ENCODE measurements at places on chromosomes 13 and 19. TPM values are rescaled to one million over a fixed set of nuclear protein-coding genes. Genes with fewer than 3 reads are reported as not detected.
A peak's percentile ranks its signal among the peaks of the same experiment; 100 is the strongest.

CD22 gene
- total RNA-seq = 44.5 TPM

TLE6 gene
- 4.5 TPM for total RNA-seq

ZBTB32 gene
- 147 TPM for total RNA-seq

IGSF23 gene
- total RNA-seq = not detected

GPR12 gene
- total RNA-seq = not detected

DNA sequence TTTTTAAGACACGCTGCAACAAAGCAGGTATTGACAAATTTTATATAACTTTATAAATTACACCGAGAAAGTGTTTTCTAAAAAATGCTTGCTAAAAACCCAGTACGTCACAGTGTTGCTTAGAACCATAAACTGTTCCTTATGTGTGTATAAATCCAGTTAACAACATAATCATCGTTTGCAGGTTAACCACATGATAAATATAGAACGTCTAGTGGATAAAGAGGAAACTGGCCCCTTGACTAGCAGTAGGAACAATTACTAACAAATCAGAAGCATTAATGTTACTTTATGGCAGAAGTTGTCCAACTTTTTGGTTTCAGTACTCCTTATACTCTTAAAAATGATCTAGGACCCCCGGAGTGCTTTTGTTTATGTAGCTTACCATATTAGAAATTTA is 1.2 kb downstream of the BRCA2 start:
- H3K36me3 ChIP-seq = peaks cover 10% of the 10 kb centered on the region
- H3K4me3 ChIP-seq = peak overlapping the region; percentile 95
- H3K4me1 ChIP-seq = peaks cover 20% of the 10 kb centered on the region
- H3K27me3 ChIP-seq = no peaks in the 10 kb centered on the region

DNA sequence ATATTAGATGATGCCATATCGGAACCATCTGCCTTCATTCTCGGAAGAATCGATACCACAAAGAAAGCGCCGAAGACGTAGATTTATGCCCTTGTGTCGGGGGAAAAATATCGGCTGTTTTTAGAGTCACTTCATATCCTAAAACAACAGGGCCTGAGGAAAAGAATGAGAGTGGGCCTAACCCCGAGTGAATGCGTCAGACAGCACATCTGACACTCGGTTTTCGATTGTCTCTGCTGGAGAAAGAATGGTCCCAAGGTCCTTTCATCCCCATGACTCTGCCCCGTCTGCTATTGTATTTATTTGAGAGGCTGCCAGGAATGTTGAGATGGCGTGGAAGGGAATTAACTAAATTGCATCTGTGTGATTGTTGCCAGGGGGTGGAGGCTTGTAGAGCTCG is 46.1 kb downstream of the CHST8 start:
- DNase-seq = no peak
- no peaks in the 10 kb centered on the region for H3K36me3 ChIP-seq
- no peak overlapping the region for H3K4me3 ChIP-seq
- H3K27me3 ChIP-seq = peaks cover 7% of the 10 kb centered on the region
- no peak overlapping the region for H3K27ac ChIP-seq

DNA sequence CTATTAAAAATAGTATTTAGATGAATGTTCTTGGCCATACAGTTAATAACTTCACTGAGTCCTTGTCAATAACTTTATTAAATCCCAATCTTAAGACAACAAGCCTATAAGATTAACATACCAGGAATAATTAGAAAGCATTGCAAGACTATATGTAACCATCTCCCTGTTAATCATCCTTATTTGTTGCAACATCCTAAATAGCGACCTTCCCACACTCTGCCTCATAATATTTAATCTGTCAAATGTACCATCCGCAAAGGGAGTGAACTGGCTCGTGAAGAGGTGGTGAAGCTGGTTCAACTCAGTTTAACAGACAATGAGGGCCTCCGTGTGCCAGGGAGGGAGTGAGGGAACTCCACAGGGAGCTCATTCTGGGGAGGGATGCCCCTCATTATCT is 33.9 kb downstream of the KL start:
- no peaks in the 10 kb centered on the region for H3K4me1 ChIP-seq
- no peak for DNase-seq
- H3K36me3 ChIP-seq = no peaks in the 10 kb centered on the region

- H3K4me1 ChIP-seq = peaks cover 5% of the 10 kb centered on the region
- H3K4me3 ChIP-seq = no peak overlapping the region
- DNase-seq = no peak
- no peaks in the 10 kb centered on the region for H3K27me3 ChIP-seq
- H3K36me3 ChIP-seq = peaks cover 4% of the 10 kb centered on the region
Observed at GRCh38 chr13:48631441-48631840, 22.3 kb upstream of the CYSLTR2 start.

DNA sequence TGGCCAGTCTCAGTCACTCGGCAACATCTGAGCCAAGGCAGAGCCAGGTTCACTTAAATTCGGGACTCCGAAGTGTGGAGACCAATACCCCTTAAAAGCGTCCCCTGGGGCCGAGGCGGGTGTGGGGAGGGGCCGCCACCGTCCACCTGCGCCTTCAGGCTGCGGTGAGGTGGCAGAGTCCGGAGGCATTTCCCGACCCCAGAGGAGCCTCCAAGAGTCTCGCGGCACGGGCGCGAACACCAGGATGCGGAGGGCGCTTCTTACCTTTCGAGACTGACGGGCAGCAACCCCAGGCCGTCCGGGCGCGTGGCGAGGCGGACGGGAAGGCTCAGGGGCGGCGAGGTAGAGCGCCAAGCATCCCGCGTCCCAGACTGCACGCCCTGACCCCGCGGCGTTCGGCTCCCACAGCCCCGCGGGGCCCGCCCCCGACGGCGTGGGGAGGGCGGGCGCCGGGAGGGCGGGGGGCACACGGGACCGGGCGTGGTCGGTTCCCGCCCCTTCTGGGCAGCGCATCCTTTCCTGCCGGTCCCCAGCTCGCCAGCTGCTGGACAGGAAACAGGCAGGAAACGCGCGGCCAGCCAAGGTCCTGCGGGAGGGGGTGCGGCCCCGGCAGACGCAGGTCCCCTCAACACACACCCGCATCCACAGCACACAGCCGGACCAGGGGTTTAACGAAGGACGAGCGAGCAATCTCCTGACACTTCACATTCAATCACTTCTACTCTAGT is at the start of gene THSD1:
THSD1 (minus strand) TSS at position 406 of the 728 bp plus-strand sequence. CDS start 3,572 bp downstream, outside the sequence.
- peaks cover 16% of the 10 kb centered on the region for H3K4me1 ChIP-seq
- H3K27me3 ChIP-seq = peaks cover 23% of the 10 kb centered on the region
- peak within 1 kb of the TSS; percentile 80 for H3K4me3 ChIP-seq
- peak; percentile 24 for DNase-seq

DNA sequence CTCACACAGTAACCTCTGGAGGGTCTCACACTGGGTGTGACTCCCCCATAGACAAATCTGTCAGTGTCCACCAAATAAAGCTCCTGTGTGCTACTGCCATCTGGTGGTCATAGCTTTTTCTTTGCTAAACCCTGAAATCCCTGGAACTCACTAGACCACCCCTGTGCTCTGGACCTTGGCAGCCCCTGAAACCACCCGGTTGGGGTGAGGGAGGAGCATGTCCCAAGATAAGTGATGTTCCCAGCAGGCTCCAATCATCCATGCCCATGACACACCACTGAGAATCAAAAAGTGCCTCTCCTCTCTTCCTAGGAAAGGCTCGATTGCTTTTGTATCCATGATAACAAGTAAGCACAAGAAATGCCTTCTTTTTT is 6.5 kb upstream of the HSD17B14 start:
- H3K27ac ChIP-seq = no peak overlapping the region
- peak; percentile 56 for DNase-seq
- no peaks in the 10 kb centered on the region for H3K27me3 ChIP-seq
- H3K36me3 ChIP-seq = no peaks in the 10 kb centered on the region
- H3K4me1 ChIP-seq = no peaks in the 10 kb centered on the region
- H3K4me3 ChIP-seq = no peak overlapping the region

DNA sequence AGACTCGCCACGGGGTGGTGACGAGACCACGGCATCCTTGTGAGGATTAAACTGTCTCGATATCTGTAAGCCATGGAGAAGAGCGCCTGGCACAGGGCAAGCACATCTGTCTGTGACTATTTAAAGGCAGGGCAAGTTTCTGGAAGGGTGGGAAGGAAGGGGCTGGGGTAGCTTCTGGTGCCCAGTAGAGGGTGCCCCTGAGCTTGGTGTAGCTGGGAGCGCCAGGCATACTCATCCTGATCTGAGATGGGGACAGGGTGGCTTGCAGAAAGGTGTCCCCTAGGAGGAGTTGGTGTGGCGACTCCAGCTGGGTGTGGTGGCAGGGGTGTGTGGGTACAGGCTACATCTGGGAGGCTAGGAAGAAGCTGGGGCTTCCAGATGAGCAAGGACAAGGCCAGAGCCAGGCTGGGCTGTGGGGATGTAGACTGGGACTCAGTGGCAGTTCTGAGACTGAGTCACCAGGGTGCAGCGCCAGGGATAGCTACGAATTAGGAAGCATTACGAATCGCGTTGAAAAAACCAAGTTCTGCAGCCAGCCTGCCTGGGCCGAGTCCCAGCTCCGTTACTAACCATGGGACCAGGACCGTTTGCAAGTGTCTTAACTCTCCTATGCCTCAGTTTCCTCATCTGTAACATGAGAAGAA is 23.1 kb upstream of the ASPDH start:
- no peak overlapping the region for H3K27ac ChIP-seq
- no peak overlapping the region for H3K4me3 ChIP-seq
- peaks cover 10% of the 10 kb centered on the region for H3K36me3 ChIP-seq
- DNase-seq = no peak

DNA sequence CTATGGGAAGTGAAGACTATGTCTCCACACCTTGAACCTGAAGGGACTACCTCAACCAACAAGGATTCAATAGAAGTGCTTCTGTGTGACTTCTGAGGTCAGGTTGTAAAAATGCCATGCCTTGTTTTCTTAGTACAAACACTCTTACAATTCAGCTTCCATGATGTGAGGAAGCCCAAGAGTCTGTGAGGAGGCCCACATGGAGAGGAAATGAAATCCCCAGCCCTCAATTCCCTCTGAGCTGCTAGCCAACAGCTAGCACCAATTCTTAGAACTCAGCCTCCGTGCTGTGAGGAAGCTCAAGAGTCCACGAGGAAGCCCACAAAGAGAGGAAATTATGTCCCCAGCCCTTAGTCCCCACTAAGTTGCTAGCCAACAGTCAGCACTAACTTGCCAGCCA is 12.6 kb upstream of the LMTK3 start:
- H3K27ac ChIP-seq = no peak overlapping the region
- no peak for DNase-seq
- no peaks in the 10 kb centered on the region for H3K4me1 ChIP-seq
- H3K4me3 ChIP-seq = no peak overlapping the region

DNA sequence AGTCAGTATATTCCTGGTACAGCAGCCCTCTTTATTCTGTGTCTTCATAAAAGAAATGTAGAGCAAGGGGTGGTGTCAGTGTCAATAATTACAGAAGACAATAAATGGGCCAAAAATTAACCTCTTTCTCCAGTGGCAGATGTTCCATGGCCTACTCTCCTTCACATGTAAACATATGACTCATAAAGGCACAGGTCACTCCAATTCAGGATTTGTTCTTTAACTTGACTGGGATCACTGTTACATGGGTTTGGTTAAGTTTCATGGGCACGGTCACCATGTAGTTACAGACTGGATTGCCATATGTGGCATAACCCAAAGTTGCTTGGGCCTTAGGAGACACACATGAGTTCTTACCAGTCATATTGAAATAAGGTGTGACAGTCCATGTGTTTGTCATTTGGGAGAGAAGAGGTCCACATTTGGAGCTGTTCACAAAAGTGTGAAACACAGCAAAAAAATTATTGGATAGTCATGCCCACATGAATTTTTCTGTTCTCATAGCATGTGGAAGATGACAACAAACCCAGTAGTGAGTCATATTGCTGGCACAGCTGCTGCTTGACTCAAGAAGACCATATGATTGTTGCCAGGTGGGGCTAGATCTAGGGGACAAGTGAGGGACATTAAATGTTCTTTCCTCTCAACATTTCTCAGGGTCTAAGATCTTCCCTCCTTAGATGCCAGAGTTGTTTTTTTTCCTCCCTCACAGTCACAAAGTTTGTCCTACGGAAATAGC is 68.1 kb upstream of the HTR2A start:
- no peak overlapping the region for H3K27ac ChIP-seq
- H3K27me3 ChIP-seq = no peaks in the 10 kb centered on the region
- no peak overlapping the region for H3K4me3 ChIP-seq
- H3K4me1 ChIP-seq = peaks cover 7% of the 10 kb centered on the region

GRCh38 chr19:33193865-33194362 is at the start of gene LRP3:
Gene LRP3, plus strand, starts transcription at chr19:33194330. Its CDS starts 456 bp downstream, at chr19:33194786.
- peaks cover 32% of the 10 kb centered on the region for H3K27me3 ChIP-seq
- H3K27ac ChIP-seq = no peak within 1 kb of the TSS
- peak within 1 kb of the TSS; percentile 65 for H3K4me3 ChIP-seq
- H3K4me1 ChIP-seq = no peaks in the 10 kb centered on the region

All from activated T-cell treated with anti-CD3 and anti-CD28 coated beads, Interleukin-2, amount 50 U/mL, for 72 hours (primary cell).